ENCODE measurements at places on chromosomes 7 and 10.

DNA sequence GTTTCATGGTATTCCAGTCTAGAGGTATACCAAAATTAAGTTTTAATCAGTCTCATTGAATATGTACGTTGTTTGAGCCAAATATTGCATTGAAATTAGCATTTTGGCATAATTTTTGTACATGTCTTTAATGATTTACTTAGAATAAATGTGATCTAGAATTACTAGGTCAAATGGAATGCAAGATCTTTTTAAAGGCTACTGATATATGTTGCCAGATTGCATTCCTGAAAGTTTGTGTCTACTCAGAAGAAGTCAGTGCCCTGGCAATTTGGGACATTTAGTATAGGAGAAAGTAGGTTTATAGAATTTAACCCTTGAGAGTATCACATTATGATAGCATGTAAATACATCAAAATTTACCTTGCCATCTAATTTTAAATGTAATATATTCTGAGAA is 32.4 kb downstream of the KMT2E start:
- no peak for DNase-seq

GRCh38 chr10:8069108-8069507 is 14.6 kb downstream of the GATA3 start:
- DNase-seq = no peak

DNA sequence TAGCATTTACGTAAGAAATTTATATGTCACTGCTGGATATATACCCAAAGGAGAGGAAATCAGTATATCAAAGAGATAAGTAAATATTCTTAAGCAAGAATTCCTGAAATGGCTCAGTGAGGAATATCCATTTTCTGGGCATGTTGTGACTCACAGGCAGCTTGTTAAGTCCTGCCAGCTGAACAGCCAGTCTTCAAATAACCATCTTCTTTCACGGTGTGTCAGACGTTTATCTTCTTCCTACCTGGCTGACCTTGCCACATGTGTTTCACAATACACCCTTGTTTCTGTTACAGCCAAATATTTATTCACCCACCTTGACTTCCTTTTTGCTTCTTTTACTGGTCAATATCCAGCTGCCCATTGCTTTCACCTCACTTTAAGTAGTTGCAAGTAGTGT is 648.1 kb downstream of the ANKRD7 start:
- no peak for DNase-seq

- no peak for DNase-seq
Observed at GRCh38 chr10:128853537-128853936, 613.5 kb upstream of the MGMT start.

DNA sequence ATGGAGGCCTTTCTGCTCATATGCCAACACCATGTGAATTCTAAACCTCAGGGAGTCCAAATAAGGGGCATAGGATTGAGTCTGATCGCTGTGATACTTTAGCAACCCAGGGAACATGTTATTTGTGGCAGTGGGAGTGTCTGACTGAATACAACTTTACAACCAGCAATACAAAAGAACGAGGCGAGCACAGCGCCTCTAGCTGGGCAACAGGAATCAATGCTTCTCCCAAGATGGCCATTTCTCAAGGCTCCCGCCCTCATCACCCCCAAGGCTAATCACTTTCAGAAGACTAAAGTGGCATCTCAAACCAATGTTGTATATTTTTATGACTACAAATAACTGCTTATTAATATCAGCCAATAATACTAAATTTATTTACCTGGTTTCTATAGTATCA is 28.1 kb downstream of the YWHAG start:
- DNase-seq = no peak

DNA sequence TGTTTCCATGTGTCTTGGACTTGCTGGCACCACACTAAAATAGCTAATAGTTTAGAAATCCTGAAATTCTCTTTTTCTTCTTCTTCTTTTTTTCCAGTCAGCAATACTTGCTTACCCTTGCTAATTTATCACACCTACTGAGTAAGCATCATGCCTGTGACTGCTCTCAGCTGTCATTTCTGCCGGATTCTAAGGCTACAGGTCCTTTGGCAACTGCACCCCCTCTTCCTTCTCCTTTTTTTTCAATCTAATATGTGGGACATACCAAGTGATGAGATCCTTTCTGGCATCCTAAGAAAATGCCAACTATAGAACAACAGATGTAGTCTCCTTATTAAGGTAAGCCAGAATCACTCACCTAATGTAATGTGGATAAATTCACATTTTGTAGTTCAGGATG is 444.7 kb downstream of the MAGI2 start:
- DNase-seq = no peak

GRCh38 chr10:76026176-76026771 is 594.9 kb downstream of the LRMDA start:
- DNase-seq = no peak

GRCh38 chr7:136027160-136027559 is 50.0 kb upstream of the MTPN start:
- DNase-seq = no peak

- DNase-seq = no peak
Observed at GRCh38 chr7:15498465-15498864, 63.4 kb downstream of the AGMO start.

GRCh38 chr10:122884166-122884565 is 4.8 kb upstream of the FAM24B start:
- no peak for DNase-seq

DNA sequence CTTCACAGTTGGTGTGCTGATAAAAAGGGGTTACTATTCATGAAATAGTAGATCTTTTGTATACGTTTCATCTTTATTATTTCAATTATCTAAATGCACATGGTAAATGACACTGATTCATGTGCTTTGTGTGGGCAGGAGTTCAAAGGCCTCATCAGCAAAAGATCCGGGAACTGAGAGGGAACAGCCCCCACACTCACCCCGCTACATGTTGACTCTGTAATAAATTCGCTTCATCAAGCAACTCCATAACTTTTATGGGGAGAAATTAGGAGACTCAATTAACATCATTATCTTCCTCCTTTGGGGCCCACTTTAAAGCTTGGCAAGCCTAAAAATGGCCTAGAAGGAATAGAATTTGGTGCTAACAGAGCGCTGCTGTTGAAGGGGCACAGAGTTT is 250.7 kb upstream of the BMPER start:
- no peak for DNase-seq

DNA sequence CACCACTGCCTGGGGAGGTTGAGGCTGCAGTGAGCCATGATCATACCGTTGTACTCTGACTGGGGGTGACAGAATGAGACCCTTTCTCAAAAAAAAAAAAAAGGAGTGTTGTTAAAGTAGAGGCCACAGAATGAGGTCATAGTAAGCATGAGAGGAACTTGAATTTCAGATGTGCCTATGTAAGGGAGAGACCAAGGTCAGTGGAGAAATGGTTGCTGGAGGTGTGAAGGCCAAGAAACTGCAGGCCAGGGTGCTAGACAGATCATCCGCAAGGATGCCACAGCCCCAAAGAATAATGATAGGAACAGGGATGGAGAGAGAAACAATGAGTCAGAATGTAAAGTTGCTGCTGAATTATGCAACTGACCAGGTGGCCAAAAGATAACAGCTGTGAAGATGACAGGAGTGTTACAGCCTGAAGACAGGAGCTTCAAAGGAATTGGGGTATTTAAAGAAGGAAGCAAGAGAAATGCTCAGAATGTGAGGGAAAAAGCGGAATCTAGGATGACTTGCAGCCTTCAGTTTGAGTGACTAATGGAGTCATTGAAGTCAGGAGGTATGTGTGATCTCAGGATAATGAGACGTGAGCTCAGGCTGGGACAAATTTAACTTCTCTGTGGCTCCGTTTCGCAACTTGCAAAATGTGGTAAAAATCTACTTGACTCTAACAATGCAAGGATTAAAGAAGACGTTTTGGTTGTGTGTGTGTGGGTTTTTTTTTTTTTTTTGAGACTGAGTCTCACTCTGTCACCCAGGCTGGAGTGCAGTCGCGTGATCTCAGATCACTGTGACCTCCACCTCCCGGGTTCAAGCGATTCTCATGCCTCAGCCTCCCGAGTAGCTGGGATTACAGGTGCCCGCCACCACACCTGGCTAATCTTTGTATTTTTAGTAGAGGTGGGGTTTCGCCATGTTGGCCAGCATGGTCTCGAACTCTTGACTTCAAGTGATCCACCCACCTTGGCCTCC is 22.2 kb downstream of the TYW1B start:
- DNase-seq = no peak

- DNase-seq = no peak
Observed at GRCh38 chr7:3175285-3175902, 125.7 kb upstream of the SDK1 start.

GRCh38 chr10:97574374-97575126 is 2.0 kb downstream of the ANKRD2 start:
- DNase-seq = no peak

DNA sequence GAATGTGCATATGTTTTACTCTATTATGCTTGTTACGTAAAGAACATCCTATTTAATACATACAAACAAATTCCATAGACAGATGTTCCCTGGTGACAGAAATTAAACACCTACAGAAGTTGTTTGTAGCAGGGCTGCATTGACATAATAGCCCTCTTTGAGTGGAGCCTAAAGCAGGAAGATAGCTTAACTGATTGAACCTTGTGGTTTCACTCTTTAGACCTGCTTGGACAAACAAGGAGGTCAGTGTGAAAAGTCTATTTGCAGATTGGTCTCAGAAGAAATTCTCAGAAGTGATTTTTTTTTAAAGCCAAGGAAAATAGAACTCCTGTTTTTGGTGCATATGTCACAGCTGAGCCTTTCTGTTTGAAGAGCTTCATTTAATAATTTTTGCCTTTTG is 121.3 kb downstream of the PPP1R9A start:
- DNase-seq = no peak

DNA sequence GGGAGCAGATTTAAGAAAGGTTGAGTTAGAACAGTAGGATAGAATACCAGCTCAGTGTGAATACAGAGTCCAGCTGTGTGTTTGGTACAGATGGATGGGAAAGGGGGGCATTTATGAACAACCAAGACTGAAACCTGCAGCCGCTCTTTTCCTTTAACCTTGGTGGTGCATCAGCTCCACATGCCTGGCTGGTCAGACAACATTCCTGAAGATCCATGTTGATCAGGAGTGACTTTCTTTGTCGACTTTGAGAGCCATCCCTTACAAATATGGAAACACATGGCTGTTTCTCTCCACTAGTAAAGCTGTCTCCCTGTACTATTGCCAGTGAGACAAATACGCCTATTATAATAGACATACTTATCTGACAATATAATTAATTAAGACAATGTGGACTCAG is 476.5 kb upstream of the IGFBP3 start:
- no peak for DNase-seq

DNA sequence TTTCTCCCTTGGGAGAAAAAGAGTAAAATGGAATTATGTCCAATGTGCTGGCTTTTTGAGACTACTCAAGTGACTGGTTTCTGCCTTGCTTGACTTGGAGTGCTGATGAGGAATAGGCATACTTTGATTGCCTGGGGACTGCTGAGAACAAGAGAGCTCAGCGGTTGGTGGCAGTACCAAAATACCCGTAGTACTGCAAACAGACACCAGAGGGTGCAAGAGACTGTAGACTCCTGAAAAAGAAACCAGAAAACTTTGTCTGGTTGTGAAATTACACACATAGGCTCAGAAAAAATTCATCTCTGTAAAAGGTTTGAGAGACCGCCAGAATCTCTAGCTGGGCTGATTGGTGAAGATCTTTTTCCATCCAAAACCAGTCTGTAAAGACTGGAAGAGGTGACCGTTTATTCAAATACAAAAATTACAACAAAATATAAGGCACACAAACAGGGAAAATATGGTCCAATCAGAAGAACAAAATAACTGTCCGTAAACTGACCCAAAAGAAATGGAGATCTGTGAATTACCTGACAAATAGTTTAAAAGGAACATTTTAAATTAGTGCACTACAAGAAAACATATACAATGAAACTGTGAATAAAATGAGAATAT is 18.5 kb downstream of the BICC1 start:
- peak; percentile 3 for DNase-seq

DNA sequence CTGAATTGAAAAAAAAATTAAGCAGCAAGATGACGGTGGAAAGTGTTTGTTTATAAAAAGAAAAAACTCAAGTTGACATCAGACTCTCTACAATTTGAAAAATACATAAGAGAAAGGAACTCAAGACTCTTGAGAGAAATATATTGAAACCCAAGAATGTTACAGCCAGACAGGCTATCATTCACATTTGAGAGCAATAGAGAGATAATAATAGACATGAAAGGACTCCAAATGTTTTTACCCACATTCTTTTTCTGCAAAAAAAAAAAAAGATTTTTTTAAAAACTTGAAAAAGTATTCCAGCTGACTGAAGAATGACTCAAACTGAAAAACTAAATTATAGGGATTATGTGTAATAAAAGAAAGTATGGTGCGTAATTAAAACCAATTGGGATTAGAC is 532.4 kb downstream of the INHBA start:
- DNase-seq = no peak

DNA sequence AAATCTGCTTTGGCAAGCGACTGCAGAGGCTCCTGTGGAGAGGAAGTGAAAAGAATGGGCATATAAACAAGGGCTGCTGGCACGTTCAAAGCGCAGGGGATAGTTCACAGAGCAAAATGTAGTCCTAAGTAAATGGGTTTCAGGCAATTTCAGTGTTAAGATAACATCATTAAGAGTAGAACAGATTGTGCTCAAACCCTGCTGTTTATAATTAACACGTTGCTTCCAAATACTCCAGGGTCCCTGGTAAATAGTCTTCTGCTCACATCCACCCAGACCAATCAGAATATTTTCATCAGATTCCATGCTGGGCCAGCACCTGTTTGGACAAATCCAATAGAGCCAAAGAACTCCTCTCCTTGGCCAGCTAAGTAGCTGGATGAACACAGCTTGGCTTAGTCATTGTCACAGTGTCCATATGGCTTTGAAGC is 81.4 kb downstream of the ORC5 start:
- DNase-seq = no peak

- no peak for DNase-seq
Observed at GRCh38 chr7:131299074-131299473, 28.6 kb upstream of the MKLN1 start.

- DNase-seq = no peak
Observed at GRCh38 chr7:155645662-155646061, 1.2 kb downstream of the RBM33 start.

DNA sequence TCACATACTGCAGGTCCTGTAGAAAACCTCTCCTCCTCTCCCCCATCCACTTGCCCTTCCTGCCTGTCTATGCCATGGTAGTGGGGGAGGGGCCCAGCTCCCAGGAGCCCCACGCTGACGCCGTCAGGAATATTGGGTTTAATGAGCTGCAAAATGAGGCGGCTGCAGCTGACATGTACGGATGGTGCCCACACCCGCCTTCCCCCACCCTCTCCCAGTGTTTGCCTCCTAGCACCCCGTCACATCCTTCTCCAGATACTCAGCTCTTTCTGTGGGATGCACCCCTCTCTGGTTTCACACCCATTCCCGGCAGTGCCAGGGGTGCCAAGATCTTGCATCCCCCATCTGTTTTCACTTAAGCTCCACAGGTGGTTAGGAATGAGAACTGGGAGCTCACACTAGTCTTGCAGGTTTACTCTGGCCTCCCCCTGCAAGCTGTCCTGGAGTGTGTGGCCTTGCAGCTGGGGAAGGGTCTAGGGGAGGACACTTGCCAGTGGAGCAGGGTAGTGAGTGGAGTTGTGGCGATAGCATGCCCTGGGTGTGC is 26.1 kb downstream of the GBX1 start:
- no peak for DNase-seq

GRCh38 chr7:92657391-92657790 is 67.2 kb upstream of the FAM133B start:
- DNase-seq = no peak

Data from activated CD8-positive, alpha-beta memory T cell treated with anti-CD3 and anti-CD28 coated beads for 4 hours (primary cell).